ENCODE measurements at places on chromosomes 3 and 15.

GRCh38 chr3:64743156-64743886 lies 55.5 kb upstream of the ADAMTS9 start:
- DNase-seq: no peak

DNA sequence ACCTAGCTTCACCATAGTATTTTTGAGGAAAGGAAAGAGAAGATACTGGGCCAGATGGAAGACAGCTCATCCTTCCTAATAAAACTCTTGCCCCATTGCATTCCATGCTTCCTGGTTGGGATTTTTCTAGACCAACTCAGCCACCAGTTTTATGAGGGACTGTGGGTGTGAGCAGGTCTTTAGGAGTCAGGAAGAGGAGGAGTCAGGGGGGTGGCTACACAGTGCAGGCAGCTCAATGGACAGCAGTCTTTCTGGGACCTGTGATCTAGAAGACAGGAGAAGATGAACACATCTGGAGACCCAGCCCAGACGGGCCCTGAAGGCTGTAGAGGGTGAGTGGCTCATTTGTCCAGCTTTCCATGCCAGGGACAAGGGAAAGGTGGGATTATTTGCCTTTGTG lies at the start of gene NOX5:
Gene NOX5 (plus strand): TSS at position 242 of the 400 bp plus-strand sequence. CDS start 41 bp downstream, at position 283.
- no peak for DNase-seq

DNA sequence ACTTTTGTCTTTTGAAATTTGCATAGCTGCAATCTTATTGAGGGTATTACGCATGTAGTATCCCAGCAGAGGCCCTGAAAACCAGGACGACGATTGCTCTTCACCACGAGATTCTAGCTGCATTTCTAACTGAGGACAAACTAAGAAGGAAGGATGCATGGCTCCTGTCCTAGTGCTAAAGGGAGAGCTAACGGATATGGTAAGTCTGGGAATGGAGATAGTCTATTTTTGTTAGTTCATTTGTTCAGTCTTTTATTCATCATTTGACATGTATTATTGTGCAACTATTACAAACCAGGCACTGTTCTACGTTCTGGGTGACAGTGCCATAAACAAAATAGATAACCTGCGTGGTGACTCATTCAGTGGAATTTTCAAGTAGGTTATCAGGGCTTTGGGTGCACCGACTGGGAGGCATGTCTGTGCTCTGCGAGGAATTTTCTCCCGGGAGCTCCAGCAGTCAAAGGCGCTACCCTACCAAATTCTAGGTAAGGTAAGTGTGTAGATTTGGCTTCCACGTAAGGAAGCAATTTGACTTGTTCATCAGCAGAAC lies 51.9 kb upstream of the ETV5 start:
- DNase-seq: no peak

DNA sequence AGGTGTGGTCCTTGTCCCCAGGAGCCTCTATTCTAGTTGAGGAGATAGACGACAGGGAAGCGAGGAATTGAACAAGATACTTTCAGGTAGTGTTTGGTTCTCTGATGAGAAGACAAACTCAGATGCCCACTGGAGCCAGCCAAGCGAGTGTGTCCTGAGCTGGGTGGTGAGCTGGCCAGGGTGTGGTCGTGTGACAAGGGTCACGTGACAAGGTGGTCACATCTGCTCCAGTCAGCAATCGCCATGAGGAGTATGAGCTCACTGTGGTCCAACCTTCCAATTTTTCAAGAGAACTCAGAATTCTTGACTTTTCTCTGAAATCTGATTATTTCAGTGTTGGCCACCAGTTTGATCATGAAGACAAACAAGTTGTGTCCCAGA lies 39.5 kb downstream of the SLC6A6 start:
- DNase-seq: no peak

GRCh38 chr15:84862214-84862975 lies 22.1 kb upstream of the SLC28A1 start:
- no peak for DNase-seq

DNA sequence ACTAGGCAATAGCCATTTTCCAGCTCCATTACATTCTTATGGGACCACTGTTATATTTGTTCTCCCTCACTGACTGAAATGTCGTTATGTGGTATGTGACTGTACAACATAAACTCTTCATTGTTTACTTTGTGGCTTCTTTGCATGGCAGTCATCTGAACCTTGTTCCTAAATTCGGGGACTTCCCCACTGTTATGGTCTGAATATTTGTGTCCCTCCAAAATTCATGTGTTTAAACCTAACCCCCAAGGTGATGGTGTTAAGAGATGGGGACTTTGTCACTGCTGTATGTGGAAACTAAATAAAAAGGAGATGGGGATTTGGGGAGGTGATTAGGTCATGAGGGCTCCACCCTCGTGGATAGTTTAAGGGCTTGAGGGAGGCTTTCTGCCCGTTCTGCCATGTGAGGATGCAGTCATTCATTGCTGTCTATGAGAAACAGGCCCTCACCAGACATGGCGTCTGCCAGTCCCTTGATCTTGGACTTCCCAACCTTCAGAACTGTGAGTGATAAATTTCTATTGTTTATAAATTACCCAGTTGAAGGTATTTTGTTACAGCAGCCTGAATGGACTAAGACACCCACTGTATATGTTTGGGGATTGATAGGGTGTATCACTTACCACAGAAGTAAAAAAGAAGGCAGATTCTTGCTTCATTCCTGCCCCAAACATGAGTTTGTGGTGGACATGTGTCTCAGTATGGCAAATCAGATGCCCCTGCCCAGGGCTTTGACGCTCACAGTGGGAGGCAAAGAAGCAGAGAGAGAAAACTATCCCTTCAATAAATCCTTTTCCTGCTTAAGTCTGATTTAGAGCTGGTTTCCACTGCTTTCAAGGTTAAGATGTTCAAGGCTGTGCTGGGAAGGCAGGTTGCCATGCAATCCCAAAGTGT lies 138.0 kb upstream of the UBE2E1 start:
- no peak for DNase-seq

DNA sequence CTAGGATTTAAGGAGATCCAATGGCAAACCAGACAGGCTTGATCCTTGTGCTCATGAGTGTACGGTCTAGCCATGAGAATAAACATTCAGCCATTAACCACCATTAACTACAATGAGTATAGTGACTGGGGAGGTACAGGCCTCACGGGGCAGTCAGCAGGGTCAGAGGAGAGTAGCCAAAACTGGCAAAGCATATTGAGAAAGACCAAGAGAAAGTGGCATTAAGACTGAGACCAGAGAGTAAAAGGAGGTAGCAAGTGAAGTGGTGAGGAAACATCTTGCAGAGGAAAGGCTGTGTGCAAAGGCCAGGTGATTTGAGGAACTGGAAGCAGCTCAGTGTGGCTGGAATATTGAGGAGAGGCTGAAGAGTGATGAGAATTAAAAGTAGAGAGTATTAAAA lies 407.2 kb upstream of the LMCD1 start:
- no peak for DNase-seq

GRCh38 chr3:40200692-40201316 lies 108.7 kb upstream of the EIF1B start:
- no peak for DNase-seq

GRCh38 chr3:165111401-165111800 lies 33.1 kb upstream of the SI start:
- no peak for DNase-seq

DNA sequence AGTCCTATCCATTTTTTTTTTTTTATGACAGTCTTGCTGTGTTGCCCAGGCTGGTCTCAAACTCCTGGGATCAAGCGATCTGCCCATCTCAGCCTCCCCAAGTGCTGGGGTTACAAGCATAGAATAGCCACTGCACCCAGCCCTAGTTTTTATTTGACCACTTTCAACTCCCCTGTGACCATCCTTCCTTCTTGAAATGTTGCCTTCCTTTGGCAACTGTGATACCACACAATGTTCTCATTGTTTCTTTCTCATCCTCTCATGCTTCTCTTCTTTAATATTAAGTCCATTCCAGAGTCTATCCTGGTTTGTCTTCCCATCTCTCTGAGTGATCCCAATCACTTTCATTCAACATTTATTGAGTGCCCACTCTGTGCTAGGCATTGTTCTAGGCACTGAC lies 7.9 kb upstream of the GPD1L start:
- DNase-seq: no peak

GRCh38 chr3:31004025-31004678 lies 109.7 kb upstream of the GADL1 start:
- no peak for DNase-seq

DNA sequence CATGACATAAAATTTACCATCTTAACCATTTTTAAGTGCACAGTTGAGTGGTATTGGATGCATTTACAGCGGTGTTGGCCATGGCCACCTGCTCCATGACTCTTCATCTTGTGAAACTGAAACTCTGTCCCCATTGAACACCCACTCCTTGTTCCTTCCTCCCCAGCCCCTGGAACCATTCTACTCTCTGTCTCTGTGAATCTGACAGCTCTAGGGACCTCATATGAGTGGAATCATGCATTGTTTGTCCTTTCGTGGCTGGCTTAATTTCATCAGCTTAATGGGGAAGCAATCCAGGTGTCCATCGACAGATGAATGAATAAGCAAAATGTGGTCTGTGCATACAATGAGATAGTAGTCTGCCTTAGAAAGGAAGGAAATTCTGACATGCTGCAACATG lies 42.5 kb downstream of the PLXNA1 start:
- peak; percentile 19 for DNase-seq

- no peak for DNase-seq
These were observed 106.5 kb downstream of the IQCH start for GRCh38 chr15:67361100-67361499.

DNA sequence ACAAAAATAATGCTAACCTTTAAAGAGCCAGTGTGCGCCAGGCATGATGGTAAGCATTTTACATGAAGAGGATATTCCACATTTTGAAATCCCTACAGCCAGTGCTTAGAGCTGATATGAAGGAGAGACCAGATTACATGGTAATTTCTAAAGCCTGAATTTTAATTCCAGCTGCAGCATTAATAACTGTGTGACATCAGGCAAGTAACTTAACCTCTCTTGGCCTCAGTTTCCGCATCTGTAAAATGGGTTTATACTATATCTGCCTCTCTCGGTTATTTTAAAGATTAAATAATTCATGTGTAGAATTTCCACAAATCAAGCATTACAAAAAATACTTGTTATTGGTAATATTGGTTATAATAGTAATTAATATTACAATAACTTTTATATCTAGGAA lies 165.4 kb downstream of the UACA start:
- no peak for DNase-seq

GRCh38 chr3:134001251-134001650 lies 28.5 kb downstream of the SLCO2A1 start:
- DNase-seq: no peak

- no peak for DNase-seq
These were observed 216.8 kb downstream of the NR1D2 start for GRCh38 chr3:24161841-24162240.

DNA sequence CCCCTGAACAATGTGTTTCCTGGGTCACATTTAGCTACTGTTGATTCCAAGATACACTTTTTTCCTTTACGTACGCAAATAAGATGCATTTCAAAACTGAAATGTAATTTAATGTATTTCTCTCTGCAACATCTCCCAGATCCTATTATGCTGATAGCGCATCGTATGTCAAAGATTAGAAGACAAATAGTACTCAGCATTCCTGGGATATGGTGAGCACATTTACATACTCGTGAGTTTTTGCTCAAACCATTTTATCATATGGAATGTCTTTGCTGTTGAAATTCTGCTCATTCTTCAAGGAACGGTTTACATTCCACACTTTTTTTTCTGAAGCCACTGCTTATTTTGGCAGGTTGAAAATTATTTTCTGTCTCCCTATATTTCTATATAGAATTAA lies 221.4 kb downstream of the OXSM start:
- DNase-seq: no peak

DNA sequence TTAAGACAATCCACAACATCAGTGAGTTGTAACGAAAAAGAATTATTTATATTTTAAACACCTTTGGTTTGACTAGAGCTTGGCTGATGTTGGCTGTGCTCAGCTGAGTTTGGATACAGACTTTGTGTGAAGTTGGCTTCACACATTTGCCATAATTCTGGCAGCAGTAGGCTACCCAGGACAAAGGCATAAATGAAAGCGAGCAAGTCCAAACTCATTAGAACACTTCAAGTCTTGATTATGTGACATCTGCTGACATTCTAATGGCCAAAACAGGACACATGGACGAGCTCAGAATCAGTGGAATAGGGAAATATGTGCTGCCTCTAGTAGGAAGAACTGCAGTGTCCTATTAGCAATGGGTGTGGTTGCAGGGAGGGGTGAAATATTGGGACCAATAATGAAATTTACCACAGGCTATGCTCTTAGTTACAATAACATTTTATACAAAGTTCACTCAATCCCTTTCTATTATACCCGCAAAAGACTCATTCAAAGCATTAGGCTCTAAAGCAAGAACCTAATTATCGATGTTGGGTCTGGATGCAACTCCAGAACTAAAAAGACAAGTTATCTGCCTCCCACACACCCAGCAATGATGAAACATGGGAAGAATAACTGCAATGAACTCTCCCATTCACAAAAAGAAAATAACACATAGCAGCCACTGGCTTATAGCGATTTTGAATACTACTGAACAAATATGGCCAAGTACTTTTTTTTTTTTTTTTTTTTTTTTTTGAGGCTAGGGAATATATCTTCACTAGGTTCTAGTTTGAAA lies 493.9 kb upstream of the RASGRP1 start:
- DNase-seq: no peak

- no peak for DNase-seq
These were observed 95.8 kb upstream of the TGFBR2 start for GRCh38 chr3:30510596-30510995.

DNA sequence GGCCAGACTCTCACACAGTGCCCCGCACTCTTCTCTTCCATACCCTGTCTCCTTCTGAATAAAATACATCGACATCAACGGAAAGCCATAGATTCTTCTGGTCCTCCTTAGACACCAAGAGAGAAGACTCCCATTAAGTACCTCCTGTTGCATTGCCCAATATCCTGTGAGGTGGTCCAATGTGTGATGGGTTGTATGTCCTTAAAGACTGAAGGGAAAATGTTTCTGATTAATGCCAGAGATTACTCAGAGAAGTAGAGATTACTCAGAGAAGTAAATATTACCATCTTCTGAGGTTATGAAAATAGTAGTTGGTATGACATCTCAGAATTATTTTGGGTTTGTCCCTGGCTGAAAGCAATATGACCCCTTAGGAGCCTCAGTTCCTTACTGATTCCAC lies 60.8 kb upstream of the GALNT15 start:
- no peak for DNase-seq

- DNase-seq: no peak
These were observed 75.1 kb downstream of the TNIK start for GRCh38 chr3:171385086-171385485.

GRCh38 chr15:90638201-90638691 lies 78.9 kb upstream of the BLM start:
- DNase-seq: no peak

Data from NCI-H2029 treated with DMSO at 0.1 percent for 48 hours (cell line).